ENCODE measurements at places on chromosomes 1 and 21.

DNA sequence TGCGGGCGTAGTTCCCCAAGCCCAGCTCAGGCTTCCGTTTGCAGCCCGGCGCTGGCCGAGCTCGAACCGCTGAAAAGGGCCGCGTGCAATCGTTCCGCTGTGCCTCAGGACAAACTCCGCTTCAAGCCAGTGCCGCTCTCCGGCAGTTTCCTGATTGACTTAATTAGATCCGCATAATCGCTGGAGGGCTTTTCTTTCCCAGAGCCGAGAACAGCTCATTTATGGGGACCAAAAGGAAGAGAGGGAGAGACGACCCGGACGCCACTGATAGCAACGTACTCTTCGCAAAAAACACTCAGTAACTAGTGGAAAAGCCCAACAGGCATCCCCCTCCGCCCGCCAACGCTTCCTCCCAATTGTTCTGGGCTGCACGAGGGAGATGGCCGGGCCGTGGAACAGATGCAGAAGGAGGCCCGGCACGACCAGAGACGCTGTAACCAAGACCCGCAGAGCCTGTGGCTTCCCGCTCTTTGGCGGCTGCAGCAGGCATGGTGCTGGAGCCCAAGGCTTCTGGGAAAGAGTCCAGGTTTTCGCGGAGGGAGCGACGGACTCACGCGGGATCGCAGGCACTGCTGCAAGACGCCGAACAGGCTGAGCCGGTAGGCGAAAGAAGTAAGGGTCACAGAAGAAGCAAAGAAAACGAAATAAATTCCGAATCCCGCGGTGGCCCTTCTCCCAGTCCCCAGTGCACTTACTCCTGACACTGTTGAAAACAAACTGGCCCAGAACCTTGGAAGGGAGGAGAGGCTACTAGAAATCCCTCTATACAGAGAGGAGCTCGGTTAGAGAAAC is 3.6 kb upstream of the FOXD2 start:
- DNase-seq = no peak

DNA sequence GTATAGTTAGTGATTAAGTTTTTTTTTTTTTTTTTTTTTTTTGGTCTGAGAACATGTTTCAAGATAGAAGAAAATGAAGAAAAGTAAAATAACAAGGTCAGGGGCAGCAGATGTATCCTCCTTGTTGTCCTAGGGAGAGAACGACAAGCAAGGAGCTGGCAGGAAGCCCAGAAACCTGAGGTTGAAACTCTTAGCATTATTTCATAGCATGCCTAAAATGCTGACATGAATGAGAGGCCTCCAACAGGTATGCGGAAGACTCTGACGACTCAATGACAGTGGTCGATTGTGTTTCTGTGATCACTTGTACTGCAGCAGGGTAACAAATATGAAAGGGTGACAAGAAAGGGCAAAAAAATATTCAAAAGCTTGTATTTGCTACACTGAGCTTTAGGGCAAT is 415.9 kb downstream of the PLA2G4A start:
- DNase-seq = no peak

- no peak for DNase-seq
These were observed 13.5 kb upstream of the OR2G2 start for GRCh38 chr1:247574664-247575063.

GRCh38 chr1:30538226-30538992 is 185.0 kb downstream of the MATN1 start:
- DNase-seq = no peak

GRCh38 chr1:23013657-23014056 is 2.0 kb downstream of the TEX46 start:
- no peak for DNase-seq

GRCh38 chr1:40122855-40123254 is 25.8 kb upstream of the PPT1 start:
- DNase-seq = no peak

DNA sequence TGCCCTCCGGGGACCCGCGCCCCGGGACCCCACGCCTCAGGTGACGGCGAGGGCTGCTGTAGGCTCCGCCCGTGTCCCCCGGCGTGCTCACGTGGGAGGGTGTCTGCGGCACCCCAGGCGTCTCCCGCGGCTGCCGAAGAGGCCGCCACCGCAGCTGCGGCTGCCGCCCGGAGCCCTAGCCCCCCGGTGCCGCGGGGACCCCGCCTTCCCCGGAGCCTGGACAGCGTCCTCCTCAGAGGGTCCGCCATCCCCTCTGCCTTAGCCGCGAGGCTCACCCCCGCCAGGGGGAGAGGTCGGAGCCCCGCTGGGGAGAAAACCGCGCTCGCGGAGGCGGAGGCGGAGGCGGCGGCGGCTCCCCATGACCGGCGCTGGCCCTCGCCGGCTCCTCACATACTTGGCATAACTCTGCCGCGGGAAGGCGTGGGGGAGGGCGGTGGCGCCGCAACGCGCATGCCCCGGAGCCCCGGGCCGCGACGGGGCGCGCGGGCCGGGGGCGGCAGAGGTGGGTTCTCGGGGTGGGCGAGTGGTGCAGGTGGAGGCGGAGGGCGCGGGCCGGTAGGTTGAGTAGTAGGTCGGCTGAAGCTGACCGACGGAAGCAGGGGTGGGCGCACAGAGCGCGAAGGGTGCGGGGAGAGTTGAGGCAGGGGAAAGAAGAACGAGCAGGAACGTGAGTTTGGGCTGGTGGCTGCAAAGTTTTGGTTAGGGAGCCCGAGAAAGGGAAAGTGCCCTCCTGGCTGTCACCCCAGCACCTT is 700 bp upstream of the SYDE2 start:
- peak; percentile 77 for DNase-seq

DNA sequence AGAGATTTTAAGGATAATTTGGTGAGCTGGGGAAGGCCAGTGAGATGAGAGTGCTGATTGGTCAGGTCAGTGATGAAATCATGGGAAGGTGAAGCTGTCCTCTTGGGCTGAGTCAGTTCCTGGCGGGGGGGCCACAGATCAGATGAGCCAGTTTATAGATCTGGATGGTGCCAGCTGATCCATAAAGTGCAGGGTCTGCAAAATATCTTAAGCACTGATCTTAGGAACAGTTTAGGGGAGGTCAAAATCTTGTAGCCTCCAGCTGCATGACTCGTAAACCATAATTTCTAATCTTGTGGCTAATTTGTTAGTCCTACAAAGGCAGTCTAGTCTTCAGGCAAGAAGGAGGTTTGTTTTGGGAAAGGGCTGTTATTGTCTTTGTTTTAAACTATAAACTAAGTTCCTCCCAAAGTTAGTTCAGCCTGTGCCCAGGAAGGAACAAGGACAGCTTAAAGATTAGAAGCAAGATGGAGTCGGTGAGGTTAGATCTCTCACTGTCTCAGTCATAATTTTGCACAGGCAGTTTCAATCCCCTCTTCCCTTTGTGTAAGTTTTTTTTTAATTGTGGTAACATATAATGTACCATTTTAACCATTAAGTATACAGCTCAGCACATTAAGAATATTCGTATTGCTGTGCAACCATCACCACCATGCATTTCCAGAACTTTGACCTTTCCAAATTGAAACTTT is 39.4 kb downstream of the PTAFR start:
- peak; percentile 10 for DNase-seq

DNA sequence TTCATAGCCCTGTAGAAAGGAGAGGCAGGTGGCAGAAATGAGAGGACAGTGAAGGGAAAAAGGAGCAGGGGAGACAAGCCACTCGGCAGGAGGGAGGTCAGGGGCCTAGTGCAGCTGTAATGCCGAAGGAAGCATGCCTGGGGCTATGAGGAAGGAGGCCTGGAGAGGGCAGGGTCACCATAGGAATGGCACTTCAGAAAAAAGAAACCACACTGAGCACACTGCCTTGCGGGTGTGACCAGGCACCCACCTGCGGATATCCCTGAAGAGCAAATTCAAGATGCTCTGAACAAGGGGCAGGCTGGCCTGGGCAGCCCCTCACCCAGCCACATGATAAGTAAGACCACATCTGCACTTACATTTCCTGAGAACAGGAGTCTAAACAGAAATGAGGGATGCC is 104.7 kb downstream of the JAK1 start:
- DNase-seq = no peak

DNA sequence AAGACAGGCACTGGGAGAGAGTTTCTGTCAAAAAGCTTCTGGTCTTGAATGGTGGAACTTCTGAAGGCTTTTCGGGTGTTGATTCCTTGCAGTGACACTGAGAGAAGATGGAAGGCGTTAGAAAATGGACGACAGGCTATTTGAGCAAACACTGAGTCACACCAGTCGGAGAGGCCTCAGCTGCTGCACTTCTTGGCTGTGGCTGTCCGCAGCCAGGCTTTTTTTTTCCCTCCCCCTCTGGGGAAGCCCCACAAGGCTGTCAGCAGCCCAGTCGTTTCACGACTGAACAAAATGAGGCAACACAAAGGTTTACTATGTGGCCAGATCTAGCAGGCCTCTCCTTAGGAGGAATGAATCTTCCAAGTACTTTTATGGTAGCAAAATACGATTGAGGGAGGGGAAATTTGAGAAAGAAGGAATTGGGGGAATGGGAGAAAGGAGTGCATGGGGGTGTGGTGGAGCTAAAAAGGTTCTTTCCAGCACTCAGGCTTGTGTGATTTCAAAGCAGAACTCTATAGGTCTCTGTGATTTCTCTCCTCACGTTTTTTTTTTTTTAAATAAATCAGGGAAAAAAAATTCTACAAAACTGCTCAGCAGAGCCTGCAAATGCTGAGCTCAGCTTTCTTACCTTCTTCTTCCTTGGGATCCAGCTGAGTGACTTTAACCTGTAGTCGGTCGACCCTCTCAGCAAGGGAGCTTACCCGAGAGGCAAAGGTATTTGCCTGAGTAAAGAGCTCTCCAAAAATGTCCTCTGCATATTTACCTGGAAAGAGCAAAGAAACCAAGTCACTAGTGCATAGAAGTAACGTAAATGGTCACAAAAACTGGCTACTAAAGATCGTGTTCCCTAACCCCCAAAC is 26.1 kb downstream of the GPR3 start:
- DNase-seq = peak; percentile 78

DNA sequence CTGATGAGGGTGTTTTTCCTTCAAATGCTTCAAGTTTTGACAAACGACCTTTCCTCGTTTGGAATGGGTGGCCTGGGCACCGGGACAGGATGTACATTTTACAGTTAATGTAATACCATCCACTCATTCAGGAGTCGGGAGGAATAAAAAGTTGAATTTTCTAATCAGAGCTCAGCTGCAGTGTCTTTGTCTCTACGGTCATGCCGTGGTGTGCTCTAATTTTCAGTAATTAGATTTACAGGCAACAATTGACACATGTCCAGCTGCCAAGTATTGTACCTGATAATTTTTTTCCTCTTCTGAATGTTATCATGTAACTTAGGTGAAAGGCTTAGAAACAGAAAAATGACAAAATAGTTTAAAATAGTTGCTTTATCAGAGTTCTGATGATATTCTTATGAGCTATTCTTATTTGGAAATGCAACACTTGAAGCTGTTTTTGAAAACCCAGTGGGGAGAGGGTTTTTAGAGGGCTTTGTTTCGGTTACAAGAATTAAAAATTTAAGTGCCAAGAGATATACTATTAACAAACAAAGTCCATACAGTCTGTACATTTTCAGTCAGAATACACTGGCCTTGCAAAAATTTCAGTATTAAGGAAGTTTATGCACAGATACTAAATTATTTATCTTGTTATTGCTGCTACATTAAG is 1.0 kb downstream of the CDKN2C start:
- DNase-seq = no peak

DNA sequence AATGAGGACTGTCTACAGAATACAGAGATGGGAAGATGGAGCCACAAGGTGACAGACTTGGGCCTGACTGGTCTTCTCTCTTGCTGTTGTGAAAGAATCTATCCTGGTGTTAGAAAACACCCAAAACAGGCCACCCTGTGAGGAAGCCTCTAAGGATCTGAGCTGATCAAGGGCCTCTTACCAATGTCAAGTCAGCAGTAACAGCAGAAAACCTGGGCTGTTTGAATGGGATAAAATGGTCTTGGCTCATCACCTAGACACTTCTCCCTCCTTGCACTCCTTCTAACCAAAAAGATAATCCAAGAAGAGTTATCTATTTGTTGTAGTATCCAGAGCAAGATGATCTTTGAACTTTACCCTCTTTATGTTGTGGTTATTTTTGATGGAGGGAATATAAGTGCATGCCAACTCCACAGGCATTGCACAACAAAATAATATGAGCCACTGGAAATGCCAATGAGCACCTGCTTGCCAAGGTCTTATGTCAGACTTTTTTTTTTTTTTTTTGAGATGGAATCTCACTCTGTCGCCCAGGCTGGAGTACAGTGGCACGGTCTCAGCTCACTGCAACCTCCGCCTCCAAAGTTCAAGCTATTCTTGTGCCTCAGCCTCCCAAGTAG is 32.8 kb upstream of the ZNF281 start:
- no peak for DNase-seq

- DNase-seq = no peak
These were observed 59.0 kb upstream of the BACE2 start for GRCh38 chr21:41108668-41109585.

DNA sequence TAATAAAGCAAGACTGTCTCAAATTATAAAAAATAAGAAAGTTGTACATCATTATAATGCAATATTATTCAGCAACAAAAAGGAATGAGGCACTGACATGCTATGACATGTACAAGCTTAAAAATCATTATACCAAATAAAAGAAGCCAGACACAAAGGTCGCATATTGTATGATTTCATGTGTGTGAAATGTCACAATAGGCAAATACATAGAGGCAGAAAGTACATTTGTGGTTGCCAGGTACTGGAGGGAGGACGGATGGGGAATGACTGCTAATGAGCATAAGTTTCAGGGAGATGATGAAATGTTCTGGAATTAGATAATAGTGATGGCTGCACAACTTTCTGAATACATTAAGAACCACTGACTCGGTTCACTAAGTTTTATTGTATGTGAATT is 73.6 kb upstream of the NBPF3 start:
- no peak for DNase-seq

DNA sequence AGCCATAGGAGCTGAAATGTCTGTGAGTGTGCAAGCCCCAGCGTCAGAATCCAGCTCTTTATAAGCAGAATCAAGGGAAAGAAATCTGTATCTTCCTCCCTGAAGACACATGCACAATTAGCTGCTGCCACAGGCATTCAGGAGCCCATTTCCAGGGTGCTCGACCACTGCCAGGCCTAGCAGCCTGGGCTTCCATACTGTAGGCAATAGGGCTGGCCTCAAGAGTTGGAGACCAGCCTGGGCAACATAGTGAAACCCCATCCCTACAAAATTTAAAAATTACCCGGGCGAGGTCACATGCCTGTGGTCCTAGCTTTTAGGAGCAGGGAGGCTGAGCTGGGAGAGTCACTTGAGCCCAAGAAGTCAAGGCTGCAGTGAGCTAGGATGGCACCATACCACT is 41.0 kb downstream of the NEK2 start:
- no peak for DNase-seq

GRCh38 chr1:192747943-192748342 is 60.9 kb upstream of the RGS2 start:
- no peak for DNase-seq

DNA sequence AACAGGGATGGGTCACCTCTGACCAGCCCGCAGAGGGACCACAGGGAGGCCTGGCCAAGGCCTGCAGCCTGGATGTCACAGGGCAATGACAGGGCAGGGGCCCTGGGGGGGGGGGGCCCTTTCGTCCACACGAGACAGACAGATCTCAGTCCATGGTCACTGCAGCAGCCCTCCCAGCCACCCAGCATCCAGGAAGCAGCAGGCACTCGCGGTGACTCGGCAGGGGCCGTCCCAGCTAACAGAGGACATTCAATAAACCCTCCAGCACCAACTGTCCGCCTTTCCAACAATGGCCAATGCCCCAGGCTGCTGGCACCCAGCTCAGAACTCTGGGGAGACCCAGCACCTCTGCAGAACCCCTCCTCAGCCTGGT is 32.9 kb downstream of the MEGF6 start:
- DNase-seq = no peak

All from stimulated activated CD4-positive, alpha-beta T cell treated with anti-CD3 and anti-CD28 coated beads, Interleukin-15, amount 100 ng/mL, for 24 hours (primary cell).